NCI-H2081 (cell line): ENCODE measurements at places on chromosomes 7 and 10.

- DNase-seq = no peak
Observed at GRCh38 chr10:14408139-14408538, 77.4 kb upstream of the FRMD4A start.

DNA sequence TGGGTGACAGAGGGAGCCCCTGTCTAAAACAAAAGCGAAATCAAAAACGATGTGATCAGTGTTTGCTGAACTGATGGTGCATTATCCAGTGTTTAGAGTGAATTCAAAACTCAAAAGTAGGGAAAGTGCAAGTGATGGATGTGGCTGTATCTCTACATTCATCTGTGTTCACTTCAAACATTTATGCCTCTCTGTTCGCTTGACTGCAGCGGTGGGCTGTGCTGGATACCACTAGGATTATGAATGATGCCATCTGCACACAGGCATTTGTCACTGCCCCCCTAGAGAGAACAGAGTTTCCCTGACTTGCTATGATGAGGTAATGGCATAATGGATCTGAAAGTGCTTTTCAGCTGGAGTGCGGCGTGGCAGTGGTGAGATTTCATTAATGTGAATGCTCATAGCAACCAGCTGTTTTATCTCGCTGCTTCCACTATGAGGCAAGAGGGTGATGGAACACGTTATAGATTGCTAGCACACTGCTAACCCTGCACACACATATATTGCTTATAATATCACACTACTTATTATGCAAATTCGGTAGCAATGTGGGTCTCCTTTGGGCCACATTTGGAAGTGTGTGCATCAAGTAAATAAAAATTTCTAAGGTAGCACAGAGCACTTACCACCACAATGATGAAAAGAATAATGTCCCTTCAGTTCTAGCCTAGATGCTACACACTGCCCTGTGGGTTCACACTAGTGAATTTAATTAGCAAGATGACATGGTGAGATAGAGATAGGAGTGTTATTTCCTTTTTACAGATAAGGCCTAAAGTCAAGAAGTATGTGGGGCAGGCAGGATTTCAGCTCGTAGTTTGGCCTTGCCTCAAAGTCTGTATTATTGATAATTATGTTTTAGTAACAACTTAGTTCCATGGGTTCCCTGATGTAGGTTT lies 164.7 kb downstream of the CAMK1D start:
- peak; percentile 70 for DNase-seq

DNA sequence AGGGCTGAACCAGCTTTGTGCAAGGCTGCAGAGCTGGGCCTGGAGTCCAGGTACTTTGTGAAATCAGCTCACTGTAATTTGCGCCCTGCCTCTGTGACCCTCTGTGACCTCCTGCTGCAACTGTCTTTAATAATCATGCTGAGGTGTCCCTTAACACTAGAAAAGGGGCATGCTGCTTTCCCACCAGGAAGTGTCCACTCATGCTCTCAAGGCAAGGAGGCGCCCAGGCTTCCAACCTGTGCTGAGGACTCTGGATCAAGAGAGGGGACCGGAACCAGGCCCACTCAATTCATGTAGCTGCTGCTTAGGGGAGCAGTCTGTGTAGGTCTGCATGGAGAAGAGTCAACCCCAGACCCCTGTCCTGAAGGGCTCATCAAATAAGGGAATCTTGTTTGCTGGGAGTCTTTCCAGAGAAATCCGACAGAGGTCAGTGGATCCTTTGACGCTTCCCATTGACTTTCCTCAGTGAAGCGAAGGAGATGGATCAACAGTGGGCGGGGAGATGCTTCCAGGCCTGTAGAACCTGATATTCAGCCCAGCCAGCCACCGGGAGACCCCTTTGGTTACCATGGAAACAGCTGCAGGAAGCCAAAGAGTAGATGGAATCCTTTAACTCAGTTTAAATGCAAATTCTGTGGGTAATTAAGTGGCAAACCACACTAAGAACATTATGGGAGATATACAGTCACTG lies 945.9 kb downstream of the GRID1 start:
- DNase-seq = no peak

DNA sequence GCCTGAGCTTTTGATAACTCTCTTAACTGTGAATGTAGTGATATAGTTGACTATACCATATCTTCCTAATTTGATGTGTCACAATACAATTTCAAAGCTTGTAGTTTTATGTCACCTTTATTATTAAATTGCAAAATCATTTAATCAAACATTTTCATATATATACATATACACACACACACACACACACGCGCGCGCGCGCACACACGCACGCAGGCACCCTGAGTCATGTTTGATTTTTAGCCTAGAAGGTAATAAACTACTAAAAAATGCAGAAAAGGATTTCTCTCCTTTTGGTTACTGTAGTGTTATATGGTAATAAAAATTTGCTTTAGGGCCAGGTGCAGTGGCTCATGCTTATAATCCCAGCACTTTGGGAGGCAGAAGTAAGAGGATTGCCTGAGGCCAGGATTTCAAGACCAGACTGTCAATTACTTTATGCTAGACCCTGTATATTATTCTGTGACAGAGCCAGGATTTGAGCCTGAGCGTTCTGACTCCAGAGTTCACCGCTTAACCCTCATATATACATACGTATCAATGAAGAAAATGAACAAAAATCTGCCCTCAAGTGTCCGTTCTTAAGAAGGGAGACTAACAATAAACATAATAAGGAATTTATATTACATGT lies 89.6 kb downstream of the PODXL start:
- DNase-seq = no peak

DNA sequence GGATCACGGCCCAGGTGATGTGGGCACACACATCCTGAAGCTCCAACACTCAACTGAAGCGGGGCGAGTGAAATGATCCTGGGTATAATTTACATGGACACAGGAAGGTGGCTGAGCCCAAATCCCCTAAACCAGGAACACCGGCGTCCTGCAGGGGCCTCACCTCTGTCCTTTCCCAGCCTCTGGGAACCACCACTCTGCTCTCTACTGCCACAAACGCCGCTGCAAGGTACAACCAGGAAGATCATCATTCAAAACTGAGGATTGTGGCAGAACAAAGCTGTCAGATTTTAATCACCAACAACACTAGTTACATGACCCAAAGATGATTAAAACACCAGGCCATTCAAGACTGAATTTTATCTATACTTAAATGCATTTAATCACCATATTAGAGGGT lies 104.0 kb downstream of the DIP2C start:
- no peak for DNase-seq

DNA sequence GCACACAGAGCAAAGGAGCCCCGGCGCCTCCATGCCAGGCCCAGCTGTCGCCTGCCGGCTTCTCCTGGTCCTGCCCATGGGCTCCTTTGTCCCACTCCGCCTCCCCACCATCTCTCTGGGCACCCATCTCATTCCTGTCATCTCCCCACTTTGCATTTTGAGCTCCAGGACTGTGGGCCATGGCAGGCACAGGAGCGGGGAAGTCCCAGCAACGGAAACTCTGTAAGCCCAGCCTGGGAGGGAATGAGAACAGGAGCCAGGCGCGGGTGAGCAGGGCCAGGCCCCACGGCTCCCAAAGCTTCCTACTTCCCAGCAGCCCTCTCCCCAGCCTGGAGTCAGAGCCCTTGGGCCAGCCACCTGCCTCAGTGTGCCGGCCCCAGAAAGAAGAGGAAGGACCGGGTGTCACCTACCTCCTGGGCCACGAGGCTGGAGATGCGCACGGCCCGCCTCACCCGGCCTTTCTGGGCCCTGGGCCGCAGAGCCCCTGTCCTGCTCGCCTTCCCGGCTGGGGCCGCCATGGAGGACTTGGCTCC lies 23.1 kb downstream of the KCNH2 start:
- DNase-seq = no peak

- no peak for DNase-seq
Observed at GRCh38 chr7:156896388-156897022, 3.5 kb upstream of the LMBR1 start.

- DNase-seq = no peak
Observed at GRCh38 chr10:26770069-26770468, 72.6 kb downstream of the PDSS1 start.

DNA sequence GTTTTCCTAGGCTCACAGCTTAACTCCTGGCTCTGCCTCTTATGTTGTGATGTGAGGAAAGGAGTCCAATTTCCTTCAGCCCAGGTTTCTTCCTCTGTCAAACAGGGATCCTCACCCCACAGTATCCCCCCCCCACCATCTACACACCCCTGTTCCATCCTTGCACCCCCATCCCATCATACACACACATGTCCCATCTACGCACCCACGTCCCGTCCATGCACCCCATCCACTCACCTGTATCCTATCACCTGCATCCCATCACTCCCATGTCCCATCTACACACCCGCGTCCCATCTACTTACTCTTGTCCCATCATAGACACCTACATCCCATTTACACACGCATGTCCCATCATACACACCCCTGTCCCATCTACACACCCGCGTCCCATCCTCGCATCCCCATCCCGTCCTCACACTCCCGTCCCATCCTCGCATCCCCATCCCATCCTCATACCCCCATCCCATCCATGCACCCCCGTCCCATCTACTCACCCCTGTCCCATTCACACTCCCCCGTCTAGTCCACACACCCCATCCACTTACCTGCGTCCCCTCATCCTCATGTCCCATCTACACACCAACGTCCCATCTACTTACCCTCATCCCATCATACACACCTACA lies 117.3 kb downstream of the TRRAP start:
- no peak for DNase-seq

- no peak for DNase-seq
Observed at GRCh38 chr10:48288661-48289060, 14.2 kb upstream of the FRMPD2 start.

- no peak for DNase-seq
Observed at GRCh38 chr10:133391761-133392518, 2.0 kb upstream of the MTG1 start.

DNA sequence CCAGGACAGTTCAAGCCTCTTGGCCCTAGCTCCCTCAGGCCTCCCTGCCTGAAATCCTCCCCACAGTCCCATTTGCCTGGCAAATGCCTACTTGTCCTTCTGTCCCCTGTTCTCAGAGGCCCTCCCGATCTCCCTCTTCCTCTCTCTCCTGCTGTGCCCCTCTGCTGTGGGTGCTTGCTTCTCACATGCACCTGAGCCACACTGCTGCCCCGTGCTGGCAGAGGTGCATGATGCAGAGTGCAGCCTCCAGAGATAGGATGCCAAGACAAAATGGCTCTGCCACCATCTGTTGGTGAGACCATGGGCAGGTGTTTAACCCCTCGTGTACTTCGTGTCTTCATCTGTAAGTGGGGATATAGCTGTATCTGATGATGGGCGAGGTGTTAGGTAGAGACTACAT lies 158.4 kb downstream of the RGS10 start:
- no peak for DNase-seq
